ENCODE measurements at places on chromosomes 11 and 22.

- DNase-seq = no peak
Observed at GRCh38 chr11:113240790-113241635, 73.4 kb upstream of the TTC12 start.

- no peak for DNase-seq
Observed at GRCh38 chr11:66317322-66317722, 478 bp upstream of the CD248 start.

GRCh38 chr11:72673284-72673942 is 809 bp downstream of the PDE2A start:
- no peak for DNase-seq

- no peak for DNase-seq
Observed at GRCh38 chr22:27654546-27655445, 146.8 kb downstream of the MN1 start.

DNA sequence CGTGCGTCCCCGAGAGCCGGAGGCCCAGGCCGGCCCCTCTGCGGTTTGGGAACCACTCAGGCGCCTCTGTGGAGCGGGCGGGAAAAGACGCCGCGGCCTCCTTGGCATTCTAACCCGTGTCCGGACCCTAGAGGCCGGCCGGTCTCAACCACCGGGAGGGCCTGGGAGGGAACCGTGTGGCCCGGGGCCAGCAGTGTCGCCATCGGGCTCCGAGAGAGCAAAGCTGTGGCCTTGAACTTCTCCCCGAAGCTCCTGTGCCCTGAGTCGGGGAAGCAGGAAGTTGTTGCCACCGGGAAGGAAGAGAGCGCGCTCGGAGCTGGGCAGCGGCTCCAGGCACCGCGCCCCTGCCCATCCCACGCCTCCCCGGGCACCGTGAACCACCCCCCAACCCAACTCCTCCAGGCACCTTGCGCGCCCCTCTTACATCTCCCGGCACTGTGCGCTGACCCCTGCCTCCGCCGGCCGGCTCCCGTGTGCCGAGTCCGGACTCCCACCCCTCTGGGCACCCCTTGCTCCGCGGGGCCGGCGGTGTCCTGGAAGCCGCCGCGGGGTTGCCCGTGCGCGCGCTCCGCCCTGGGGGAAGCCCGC is 80.0 kb upstream of the PPARA start:
- no peak for DNase-seq

DNA sequence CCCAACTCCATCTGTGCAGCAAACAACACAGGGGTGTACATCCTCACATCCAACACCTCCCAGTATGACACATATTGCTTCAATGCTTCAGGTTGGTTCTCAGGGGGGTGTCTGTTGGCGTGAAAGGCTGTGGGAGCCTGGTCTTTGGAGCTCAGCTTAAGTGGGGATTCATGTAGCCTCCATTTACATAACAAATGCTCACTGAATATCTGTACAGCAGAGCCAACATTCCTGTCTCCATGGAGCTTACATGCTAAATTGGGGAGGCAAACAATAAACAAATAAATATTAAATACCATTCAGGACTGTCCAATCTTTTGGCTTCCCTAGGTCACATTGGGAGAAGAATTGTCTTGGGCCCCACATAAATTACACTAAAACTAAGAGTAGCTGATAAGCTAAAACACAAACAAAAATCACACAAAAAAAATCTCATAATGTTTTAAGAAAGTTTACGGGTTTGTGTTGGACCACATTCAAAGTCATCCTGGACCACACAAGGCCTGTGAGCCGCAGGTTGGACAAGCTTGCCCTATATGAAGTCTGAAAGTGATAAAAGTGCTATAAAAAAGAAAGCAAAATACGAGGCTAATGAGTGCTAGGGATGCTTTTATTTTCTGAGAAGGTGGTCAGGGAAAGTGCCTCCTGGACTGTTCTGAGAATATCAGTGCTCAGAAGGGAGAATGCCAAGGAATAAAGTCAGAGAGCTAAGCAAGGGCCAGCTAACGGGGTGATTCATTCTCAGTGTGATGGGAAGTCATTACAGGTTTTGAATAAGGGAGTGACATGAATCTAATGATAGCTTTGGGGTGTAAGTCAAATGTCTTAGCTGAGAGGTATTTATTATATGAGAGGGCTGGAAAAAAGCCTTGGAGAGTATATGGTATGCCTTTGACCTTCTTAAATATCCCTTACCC is 41.6 kb downstream of the CD44 start:
- no peak for DNase-seq

GRCh38 chr11:57500515-57500914 is 15.0 kb downstream of the SLC43A1 start:
- no peak for DNase-seq

GRCh38 chr11:80958987-80959386 is 1518.2 kb upstream of the TENM4 start:
- no peak for DNase-seq

DNA sequence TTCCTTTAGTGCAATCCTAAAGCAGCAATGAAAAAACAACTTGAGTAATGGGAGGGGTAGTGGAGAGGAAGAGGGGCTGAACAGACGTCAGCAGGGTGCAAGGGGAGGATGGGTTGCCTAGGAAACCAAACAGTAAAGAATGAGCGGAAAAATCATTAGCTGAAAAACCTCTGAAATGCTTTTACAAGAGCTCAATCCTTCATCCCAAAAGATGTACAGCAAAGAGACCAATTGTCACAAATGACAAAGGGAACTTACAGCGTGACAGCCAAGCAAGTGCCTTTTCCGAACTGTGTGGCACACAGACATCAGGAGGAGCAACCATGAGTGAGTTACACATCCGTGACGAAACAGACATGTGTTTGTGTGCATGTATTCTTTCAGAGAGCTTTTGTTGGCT is 104.6 kb downstream of the SIK3 start:
- no peak for DNase-seq

DNA sequence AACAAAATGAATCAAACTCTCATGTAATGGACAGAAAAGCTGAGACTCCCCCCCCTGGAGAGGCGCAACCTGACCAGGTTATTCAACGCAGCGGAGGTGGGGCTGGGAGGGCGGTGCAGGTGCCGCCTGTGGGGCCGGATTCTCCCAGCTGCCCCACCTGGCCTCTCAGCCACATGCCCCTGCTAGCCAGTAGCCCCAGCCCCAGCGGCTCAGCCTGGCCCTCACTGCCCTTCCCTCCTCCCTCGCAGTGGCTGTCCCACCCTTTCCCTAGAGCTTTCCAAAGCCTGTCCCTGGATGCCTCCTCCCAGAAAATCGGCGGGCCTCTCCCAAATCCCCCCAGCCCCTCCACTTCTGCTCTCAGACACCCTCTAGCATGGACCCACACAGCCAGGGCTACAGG is 31.2 kb upstream of the RASD2 start:
- DNase-seq = no peak

GRCh38 chr22:47408409-47408808 is 646.0 kb downstream of the TBC1D22A start:
- peak; percentile 3 for DNase-seq

GRCh38 chr22:41925783-41926460 is 684 bp downstream of the TNFRSF13C start:
- DNase-seq = peak; percentile 74

DNA sequence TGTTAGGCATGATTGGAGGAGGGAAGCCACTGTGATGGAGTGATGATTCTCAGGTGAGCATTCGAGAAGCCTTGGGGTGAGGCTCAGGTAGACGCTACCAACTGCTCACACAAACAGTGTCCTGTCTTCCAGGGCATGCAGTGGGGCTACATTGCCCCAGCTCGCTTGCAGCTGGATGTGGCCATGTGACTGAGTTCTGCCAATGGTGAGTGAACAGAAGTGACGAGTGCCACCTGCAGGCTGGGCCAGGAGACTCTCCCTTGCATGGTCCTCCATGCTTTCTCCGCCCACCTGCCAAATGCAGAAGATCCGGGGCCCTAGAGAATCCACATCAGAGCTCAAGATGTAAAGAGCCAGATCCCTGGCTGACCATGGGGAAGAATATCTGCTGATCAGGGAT is 195.9 kb downstream of the BCR start:
- DNase-seq = peak; percentile 56

DNA sequence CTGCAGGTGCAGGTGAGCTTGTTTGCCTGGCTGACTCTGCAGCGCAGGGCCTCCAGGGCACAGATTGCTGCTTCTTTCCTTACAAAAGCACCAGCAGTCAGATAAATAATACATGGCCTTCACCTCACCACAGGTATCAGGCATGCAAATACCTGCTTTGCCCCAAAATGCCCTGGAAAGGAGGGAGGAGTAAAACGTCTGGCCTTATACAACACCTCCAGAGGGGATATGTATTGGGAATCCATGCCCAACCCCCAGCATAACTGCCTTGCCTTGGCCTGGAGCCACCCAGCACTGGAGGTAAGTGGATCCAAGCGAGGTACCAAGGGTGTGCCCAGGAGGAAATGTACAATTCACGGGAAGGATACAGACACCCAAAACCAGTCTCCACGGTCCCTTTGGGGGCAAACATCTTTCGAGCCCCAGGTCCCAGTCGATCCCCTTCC is 860 bp downstream of the TMEM184B start:
- no peak for DNase-seq

DNA sequence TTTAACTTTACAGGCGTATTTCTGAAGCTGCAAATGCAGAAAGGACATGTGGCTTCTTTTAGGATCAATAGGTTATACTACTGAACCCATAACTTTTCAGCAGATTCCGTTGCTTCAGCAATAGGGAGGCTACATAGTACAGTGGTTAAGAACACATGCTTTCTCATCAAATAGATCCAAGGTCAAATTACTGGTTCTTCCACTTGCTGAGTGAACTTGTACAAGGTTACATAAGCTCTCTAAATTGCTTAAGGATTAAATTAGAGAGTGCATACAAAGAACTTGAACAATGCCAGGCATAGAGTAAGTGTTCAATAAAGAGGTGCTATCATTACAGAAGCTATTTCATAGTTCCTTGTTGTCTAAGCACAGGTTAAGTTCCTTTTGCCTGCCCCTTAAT is 129.6 kb downstream of the BARX2 start:
- DNase-seq = no peak

- DNase-seq = no peak
Observed at GRCh38 chr11:47137476-47137875, 39.2 kb downstream of the ARFGAP2 start.

DNA sequence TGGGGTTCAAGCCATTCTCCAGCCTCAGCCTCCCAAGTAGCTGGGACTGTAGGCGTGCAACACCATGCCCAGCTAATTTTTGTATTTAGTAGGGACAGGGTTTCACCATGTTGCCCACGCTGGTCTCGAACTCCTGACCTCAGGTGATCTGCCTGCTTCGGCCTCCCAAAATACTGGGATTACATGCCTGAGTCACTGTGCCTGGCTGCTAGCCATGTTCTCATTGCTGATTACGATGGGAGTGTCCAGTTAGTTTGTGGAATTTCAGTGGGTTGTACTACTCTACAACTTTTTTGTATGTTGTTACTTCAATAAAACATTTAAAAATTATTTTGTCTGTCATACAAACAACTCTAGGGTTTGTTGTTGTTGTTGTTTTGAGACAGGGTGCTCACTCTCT is 4.8 kb upstream of the VPS11 start:
- peak; percentile 43 for DNase-seq

GRCh38 chr11:118051611-118052461 is 25.0 kb upstream of the TMPRSS4 start:
- DNase-seq = no peak

DNA sequence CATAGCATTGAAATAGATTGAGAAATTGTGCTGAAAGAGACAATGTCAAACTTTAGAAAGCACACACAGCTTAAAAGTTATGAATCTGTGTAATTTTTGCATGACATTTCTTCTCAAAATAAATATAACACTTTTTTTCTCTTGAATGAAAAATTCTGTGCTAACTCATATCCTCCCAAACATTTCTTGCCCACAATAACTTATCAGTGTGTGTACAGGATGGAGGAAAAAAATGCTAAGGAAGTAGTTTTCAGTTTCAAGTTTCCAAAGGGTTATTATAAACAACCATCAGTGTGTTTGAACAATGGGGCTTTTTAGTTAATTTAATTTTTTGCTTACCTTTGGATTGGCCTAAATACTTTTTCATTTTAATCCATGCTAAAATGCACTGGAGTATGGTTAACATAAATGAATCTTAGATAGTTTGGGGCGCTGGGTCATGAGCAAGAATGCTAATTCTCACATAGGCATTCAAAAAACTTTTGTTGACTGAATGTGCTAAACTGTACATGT is 82.9 kb upstream of the ARHGAP20 start:
- DNase-seq = no peak
